Activated naive CD8-positive, alpha-beta T cell treated with anti-CD3 and anti-CD28 coated beads, Interleukin-2, amount 10 ng/mL, durations not matched to agents 7 days and 5 days (primary cell): ENCODE measurements at places on chromosomes 2 and 18. TPM values are rescaled to one million over a fixed set of nuclear protein-coding genes. Genes with fewer than 3 reads are reported as not detected.

DNA sequence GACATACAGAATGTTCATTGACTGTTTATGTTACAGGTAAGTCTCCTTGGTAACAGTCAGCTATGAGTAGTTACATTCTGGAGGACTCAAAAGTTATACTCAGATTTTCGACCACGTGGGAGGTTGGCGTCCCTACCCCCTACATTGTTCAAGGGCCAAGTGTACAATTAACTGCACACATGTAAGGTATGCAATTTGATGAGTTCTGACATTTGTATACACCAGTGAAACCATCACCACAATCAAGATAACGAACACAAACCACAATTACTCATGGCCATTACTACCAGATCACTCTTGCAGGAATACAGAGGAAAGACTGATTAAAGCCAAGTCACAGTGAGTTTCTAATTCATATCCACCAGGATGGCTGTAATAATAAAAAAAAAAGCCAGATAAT lies 39.6 kb upstream of the LDLRAD4 start:
- no peak for DNase-seq
- no peak overlapping the region for H3K4me3 ChIP-seq
- H3K27me3 ChIP-seq = peaks cover 17% of the 10 kb centered on the region

DNA sequence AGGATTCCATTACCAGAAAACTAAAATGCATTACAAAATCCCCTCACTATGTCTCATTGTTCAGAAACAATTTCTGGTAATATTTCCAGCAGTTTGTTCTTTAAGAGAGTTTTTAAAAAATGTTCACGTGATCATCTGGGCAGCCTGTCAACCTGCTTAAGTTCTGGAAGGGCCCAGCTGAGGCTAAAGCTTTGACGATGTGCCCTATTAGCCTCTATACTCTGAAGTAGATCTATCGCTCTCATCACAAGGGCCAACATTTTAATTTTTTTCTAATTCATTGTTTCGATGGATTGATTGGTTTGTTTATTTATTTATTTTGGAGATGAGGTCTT lies 205.8 kb downstream of the PRKCE start:
- no peaks in the 10 kb centered on the region for H3K27me3 ChIP-seq
- H3K4me3 ChIP-seq = no peak overlapping the region
- no peak overlapping the region for H3K27ac ChIP-seq
- peaks cover 10% of the 10 kb centered on the region for H3K36me3 ChIP-seq

The CXCR1 gene
- total RNA-seq = 0.19 TPM

The RUFY4 gene
- 3.0 TPM for total RNA-seq
